Brain (organoid and tissue), 16 donors: ENCODE measurements at places on chromosomes 1 and 21. TPM values are rescaled to one million over a fixed set of nuclear protein-coding genes. Genes with fewer than 3 reads are reported as not detected.

KCNK1 gene
- 31.4 TPM for polyA plus RNA-seq

KIF17 gene
- 12.0 TPM for polyA plus RNA-seq

AIM2 gene
- polyA plus RNA-seq = 0.80 TPM

CCDC181 gene
- 3.0 TPM for polyA plus RNA-seq

DSCAM gene
- polyA plus RNA-seq = 2.3 TPM

ADCY10 gene
- not detected for polyA plus RNA-seq

CD160 gene
- polyA plus RNA-seq = not detected

OLFM3 gene
- 1.2 TPM for polyA plus RNA-seq

KRTAP19-3 gene
- not detected for polyA plus RNA-seq

CNR2 gene
- not detected for polyA plus RNA-seq

FCRL1 gene
- not detected for polyA plus RNA-seq

NMNAT2 gene
- polyA plus RNA-seq = 12.3 TPM

DSTYK gene
- polyA plus RNA-seq = 9.4 TPM

PTCH2 gene
- polyA plus RNA-seq = 0.71 TPM

SLC9C2 gene
- not detected for polyA plus RNA-seq

MFAP2 gene
- polyA plus RNA-seq = 162 TPM

PACC1 gene
- polyA plus RNA-seq = 38.4 TPM

COL8A2 gene
- 1.8 TPM for polyA plus RNA-seq

AGBL4 gene
- polyA plus RNA-seq = 4.0 TPM

TFF3 gene
- 59.5 TPM for polyA plus RNA-seq

RNU1-2 gene
- not detected for polyA plus RNA-seq

CHAF1B gene
- polyA plus RNA-seq = 15.1 TPM

KCNE1 gene
- 0.22 TPM for polyA plus RNA-seq

ZNF362 gene
- 61.4 TPM for polyA plus RNA-seq

ZNF697 gene
- polyA plus RNA-seq = 2.4 TPM

C1orf141 gene
- polyA plus RNA-seq = not detected

PTPRU gene
- 10.6 TPM for polyA plus RNA-seq

RFX5 gene
- 33.7 TPM for polyA plus RNA-seq

CALML6 gene
- 0.27 TPM for polyA plus RNA-seq

GRIK1 gene
- polyA plus RNA-seq = 0.75 TPM

S100A10 gene
- 28.7 TPM for polyA plus RNA-seq

PGBD5 gene
- 38.5 TPM for polyA plus RNA-seq

RAB3B gene
- 60.0 TPM for polyA plus RNA-seq

CYP4Z1 gene
- not detected for polyA plus RNA-seq

MORC3 gene
- 7.4 TPM for polyA plus RNA-seq

MRPL9 gene
- 105 TPM for polyA plus RNA-seq

ELAPOR1 gene
- polyA plus RNA-seq = 205 TPM

MRPS15 gene
- 104 TPM for polyA plus RNA-seq

WNT2B gene
- 0.68 TPM for polyA plus RNA-seq

NFASC gene
- polyA plus RNA-seq = 54.4 TPM

LCE6A gene
- not detected for polyA plus RNA-seq

HPDL gene
- polyA plus RNA-seq = 9.4 TPM

ZNF695 gene
- polyA plus RNA-seq = 2.4 TPM

PPFIA4 gene
- 6.7 TPM for polyA plus RNA-seq

HUNK gene
- polyA plus RNA-seq = 10.6 TPM

MARK1 gene
- 11.9 TPM for polyA plus RNA-seq

MAP3K21 gene
- 0.49 TPM for polyA plus RNA-seq

BGLAP gene
- polyA plus RNA-seq = 2.9 TPM

ALX3 gene
- polyA plus RNA-seq = 19.3 TPM

PLPPR5 gene
- 0.58 TPM for polyA plus RNA-seq

OR10R2 gene
- polyA plus RNA-seq = not detected

HMCN1 gene
- polyA plus RNA-seq = 0.32 TPM

KCNA2 gene
- polyA plus RNA-seq = 4.9 TPM

SEC16B gene
- 1.1 TPM for polyA plus RNA-seq

MMEL1 gene
- 1.3 TPM for polyA plus RNA-seq

KLHL17 gene
- polyA plus RNA-seq = 5.6 TPM
